ENCODE measurements at places on chromosomes 11 and 22.
A peak's percentile ranks its signal among the peaks of the same experiment; 100 is the strongest.

DNA sequence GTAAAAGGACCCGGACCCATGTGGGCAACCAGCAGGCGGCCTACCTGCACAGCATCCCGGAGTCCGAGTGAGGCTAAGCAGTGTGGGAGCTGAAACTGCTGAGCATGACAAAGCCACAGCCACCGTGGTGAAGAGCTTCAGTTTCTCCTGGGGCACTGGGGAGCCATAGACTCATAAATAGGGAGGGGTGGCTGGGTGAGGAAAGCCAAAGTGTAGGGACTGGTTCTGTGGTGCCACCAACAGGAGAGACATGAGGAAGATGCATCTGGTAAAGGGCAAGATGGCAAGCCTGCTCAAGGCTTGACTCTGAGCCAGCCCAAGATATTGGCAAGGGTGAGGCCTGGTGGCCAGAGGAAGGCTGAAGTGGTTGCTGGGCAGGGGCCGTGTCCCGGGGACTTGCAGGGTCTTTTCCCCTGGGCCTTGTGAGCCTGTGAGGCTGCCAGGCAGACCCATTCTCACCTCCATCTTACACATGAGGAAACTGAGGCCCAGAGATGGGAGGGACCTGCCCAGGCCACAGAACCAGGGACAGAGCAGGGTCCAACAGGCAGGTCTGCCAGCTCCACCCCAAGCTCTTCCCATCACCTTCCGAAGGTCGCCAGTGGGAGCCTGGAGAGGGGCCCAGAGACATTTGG, 30.4 kb downstream of the CYTH4 start:
- H3K4me3 ChIP-seq: no peak overlapping the region
- H3K27ac ChIP-seq: no peak overlapping the region
- peaks cover 16% of the 10 kb centered on the region for H3K4me1 ChIP-seq

DNA sequence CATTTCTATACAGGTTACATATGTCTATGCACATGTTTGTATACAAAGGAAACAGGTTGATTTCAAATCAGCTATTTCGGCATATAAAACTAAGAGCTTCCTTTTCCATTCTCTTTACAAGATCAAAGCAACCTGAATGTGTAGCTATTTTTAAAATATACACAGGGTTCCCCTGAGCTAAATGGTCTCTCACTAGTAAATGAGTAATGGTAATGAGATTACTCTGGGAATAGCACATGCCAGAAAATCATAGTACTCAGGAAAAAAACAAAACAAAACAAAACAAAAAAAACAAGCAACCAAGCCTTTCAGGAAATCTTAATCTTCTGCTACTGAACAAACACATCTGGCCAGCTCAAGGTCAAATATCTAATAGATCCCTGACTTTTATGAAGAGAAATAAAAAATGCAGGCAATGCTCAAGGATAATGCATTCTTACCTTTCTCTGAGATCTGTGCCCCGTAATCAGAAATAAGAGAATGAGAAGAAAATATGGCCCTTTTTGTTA, 156.6 kb upstream of the POU2AF2 start:
- H3K36me3 ChIP-seq: no peaks in the 10 kb centered on the region
- no peak for DNase-seq
- H3K4me1 ChIP-seq: no peaks in the 10 kb centered on the region

DNA sequence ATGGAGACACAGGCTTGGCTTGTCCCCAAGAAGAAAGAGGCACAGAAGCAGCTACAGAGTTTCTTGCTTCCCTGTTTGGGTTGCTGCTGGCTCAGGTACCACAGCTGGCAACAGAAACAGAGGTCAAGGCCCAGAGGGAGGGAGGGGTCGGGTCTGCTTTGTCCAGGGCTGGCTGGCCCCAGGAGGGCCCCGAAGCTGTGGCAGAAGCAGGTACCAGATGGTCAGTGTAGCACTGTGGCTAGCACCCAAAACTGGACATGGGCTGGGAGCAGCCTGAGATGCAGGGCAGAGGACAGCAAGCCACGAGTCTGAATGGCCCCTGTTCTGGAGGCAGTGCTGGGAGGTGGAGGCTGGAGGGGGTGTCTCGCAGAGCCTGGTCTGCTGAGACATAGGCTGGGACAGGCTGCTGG, 52.3 kb upstream of the CCDC188 start:
- H3K4me3 ChIP-seq: no peak overlapping the region
- H3K27ac ChIP-seq: no peak overlapping the region
- no peak for DNase-seq
- H3K36me3 ChIP-seq: no peaks in the 10 kb centered on the region

- no peaks in the 10 kb centered on the region for H3K27me3 ChIP-seq
- peaks cover 27% of the 10 kb centered on the region for H3K4me1 ChIP-seq
- peak; percentile 1 for DNase-seq
- peak overlapping the region; percentile 100 for H3K27ac ChIP-seq
- no peaks in the 10 kb centered on the region for H3K36me3 ChIP-seq
Measured at GRCh38 chr11:12284316-12285050, 92.9 kb upstream of the PARVA start.

DNA sequence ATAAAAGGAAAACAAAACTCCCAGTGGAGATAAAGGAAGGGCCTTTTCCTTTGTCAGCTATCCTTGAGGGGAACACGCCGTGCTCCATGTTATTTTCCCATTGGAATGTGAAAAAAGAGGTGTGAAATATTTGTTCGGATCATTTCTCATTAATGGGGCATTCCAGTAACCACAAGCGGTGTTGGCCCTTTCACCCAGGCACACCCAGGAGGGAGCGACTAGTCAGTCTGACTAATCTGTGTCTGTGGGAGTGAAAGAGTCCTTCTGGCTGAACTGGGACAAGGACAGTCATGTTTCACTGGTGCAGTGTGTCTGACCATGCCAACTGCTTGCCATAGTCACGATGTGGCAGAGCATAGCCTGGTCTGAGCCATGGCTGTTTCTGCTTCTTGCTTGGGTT, 13.0 kb upstream of the MYEOV start:
- H3K36me3 ChIP-seq: no peaks in the 10 kb centered on the region
- no peaks in the 10 kb centered on the region for H3K27me3 ChIP-seq
- H3K4me3 ChIP-seq: no peak overlapping the region
- no peak for DNase-seq
- no peaks in the 10 kb centered on the region for H3K4me1 ChIP-seq

DNA sequence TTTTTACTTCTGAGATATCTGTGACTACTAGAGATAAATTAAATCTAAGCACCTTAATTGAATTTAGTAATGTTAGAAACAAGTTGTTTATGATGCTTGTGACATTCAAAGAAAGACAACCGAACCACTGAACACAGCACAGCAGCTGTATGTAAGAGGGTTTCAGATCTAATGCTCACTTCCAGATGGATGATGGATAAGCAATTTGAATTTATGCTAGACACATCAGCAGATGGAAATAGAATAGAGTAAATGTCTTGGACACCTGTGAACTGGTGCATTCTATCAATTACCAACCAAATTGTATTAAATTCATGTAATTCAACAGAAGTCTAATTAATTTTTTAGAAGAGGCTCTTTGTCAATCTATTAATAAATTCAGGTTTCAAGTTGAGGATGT, 306.3 kb downstream of the CNTN5 start:
- H3K4me3 ChIP-seq: no peak overlapping the region
- no peaks in the 10 kb centered on the region for H3K27me3 ChIP-seq
- H3K36me3 ChIP-seq: no peaks in the 10 kb centered on the region
- no peak overlapping the region for H3K27ac ChIP-seq
- DNase-seq: no peak

Measured in SK-N-SH (cell line).